Temporal lobe (tissue), 4 donors: ENCODE measurements at places on chromosomes 6 and 20. TPM values are rescaled to one million over a fixed set of nuclear protein-coding genes. Genes with fewer than 3 reads are reported as not detected.

The RAET1G gene
- total RNA-seq, result 0.25 TPM

The TP53INP2 gene
- 7.1 TPM for total RNA-seq

The SLC17A3 gene
- total RNA-seq, result not detected

The NR2E1 gene
- 10.8 TPM for total RNA-seq

The ALDH5A1 gene
- 17.2 TPM for total RNA-seq

The SLC35F1 gene
- 80.4 TPM for total RNA-seq

The RIN2 gene
- 9.3 TPM for total RNA-seq

The CLIC5 gene
- total RNA-seq, result 2.5 TPM

The TRAPPC3L gene
- total RNA-seq, result under 0.01 TPM

The FGD2 gene
- 2.2 TPM for total RNA-seq

The CCN6 gene
- not detected for total RNA-seq

The SGK2 gene
- 0.74 TPM for total RNA-seq

The ANKRD66 gene
- total RNA-seq, result 0.25 TPM

The GTSF1L gene
- total RNA-seq, result not detected

The TAGAP gene
- total RNA-seq, result 0.49 TPM

The TRIM27 gene
- 53.4 TPM for total RNA-seq

The MAS1 gene
- total RNA-seq, result 0.25 TPM

The BNIP5 gene
- total RNA-seq, result 0.25 TPM

The AVP gene
- total RNA-seq, result not detected

The FAM184A gene
- total RNA-seq, result 29.7 TPM

The IPCEF1 gene
- total RNA-seq, result 10.1 TPM

The STMND1 gene
- total RNA-seq, result 0.25 TPM

The PRL gene
- not detected for total RNA-seq

The SLC4A11 gene
- total RNA-seq, result under 0.01 TPM

The RNF182 gene
- total RNA-seq, result 32.2 TPM

The RNF144B gene
- total RNA-seq, result 2.0 TPM

The GGTLC1 gene
- total RNA-seq, result not detected

The RANBP9 gene
- total RNA-seq, result 64.9 TPM

The SLC22A16 gene
- 0.49 TPM for total RNA-seq

The FAM229B gene
- 21.6 TPM for total RNA-seq

The HLA-DPA1 gene
- total RNA-seq, result 0.49 TPM

The ULBP1 gene
- total RNA-seq, result 2.5 TPM

The PLG gene
- not detected for total RNA-seq

The MUCL3 gene
- not detected for total RNA-seq

The CHMP4B gene
- total RNA-seq, result 36.4 TPM

The GHRH gene
- total RNA-seq, result not detected

The XKR7 gene
- total RNA-seq, result 11.3 TPM

The ZC3H12D gene
- 0.74 TPM for total RNA-seq
